ENCODE measurements at places on chromosomes 2 and 18.

DNA sequence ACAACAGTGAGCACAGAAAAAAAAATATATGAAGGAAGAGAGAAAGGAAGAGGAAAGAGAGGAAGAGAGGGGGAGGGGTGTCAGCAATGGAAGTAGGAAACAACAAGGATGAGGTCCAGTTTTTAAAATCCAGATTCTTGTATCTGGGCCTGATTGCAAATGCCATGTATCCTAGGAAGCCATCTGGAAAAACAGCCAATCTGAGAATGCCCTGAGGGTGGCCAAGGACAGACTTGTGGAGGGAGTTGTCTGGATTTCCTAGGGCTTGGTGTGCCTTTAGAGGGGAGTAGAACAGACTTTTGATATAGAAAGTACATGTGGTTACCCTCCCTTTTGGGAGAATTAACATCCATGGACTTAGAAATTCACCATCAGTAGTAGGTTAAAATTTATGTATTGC, 47.1 kb downstream of the PRKCE start:
- no peak for DNase-seq

- DNase-seq = no peak
These were observed 69.9 kb downstream of the PMS1 start for GRCh38 chr2:189854187-189854586.

DNA sequence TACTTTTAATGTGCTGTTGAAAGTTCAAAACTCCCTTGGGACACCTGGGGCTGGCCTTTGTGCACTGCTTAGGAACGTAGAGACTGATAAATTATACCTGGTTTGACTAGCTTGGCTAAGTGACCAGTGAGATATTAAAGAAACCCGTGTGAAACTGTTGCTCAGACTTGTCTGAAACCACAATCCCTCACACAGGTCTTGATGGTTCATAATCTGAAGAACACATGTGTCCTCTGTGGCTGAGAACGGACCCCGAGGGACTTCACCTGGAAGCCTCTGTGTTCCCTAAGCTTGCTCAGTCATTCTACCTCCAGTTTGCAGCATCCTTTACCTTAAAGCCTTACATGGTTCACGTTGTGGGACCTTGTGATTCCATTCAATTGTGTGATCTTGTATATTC, 218.8 kb downstream of the CBLN2 start:
- DNase-seq = no peak

DNA sequence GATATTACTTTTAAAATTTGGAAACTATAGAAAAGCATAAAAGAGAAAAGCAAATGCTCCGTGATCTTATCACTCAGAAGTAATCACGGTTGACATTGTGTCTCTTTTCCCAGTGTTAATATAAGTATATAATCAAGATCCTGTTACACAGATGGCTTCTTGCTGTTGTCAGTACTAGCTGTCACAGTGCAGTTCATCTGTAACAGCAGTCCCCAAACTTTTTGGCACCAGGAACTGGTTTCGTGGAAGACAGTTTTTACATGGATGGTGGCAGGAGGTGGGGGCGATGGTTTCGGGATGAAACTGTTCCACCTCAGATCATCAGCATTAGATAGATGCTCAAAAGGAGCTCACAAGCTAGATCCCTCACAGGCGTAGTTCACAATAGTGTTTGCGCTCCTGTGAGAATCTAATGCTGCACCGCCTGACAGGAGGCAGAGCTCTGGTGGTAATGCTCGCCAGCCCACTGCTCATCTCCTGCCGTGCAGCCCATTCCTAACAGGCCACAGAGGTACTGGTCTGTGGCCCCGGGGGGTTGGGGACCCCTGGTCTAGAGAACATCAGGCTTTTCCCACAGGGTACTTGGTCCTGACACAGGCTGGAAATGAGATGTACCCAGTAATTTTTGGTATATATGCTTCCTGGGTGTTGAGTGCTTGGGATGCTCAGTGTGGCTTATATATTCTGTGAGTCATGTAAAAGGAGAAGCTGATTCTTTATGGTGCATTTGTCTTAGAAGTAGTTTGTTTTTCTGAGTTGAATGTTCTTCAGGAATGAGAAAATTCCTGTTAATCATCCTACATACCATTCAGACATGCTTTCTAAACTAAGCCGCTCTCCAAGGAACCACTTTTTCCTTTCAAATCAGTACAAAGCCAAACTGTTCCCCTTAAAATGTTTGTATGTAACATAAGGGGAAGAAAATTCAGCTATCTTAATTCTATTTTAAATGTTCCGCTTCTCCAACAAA, 121.8 kb downstream of the NCK2 start:
- DNase-seq = no peak

GRCh38 chr2:216803791-216804190, 56.1 kb downstream of the TNP1 start:
- no peak for DNase-seq

GRCh38 chr2:168432565-168433186, 23.4 kb upstream of the CERS6 start:
- DNase-seq = no peak

DNA sequence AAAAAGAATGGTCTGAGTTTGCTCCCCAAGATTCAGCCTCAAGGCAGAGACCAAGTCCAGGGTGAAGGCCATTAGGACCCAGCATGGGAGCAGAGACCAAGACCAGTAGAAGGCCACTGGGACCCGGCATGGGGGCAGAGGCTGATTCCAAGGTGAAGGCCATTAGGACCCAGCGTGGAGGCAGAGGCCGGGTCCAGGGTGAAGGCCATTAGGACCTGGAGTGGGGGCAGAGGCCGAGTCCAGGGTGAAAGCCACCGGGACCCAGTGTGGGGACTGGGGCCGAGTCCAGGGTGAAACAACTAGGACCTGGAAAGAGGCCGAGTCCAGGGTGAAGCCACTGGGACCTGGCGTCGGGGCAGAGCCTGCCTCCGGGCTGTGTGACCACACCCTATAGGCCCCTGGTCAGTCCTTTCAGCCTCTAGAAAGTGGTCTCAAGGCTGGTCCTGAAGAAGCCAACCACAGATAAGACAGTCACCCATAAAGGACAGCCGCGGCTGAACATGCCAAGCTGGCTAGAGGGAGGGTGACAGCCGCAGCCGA, 113.8 kb upstream of the SALL3 start:
- DNase-seq = no peak

- DNase-seq = no peak
These were observed 128.2 kb upstream of the CD226 start for GRCh38 chr18:70075906-70076305.

GRCh38 chr2:100274076-100274475, 48.2 kb downstream of the LONRF2 start:
- DNase-seq = no peak

DNA sequence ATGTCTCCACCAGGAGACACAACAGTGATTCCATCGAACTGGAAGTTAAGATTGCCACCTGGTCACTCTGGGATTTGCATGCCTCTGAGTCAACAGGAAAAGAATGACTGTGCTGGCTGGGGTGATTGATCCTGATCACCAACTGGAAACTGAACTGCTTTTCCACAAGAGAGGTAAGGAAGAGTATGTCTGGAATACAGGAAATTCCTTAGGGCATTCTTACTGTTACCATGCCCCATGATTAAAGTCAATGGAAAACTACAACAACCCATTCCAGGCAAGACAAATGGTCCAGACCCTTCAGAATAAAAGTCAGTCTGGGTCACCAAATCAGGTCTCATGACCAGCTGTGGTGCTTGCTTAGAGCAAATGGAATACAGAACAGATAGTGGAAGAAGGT, 12.0 kb upstream of the DDX1 start:
- DNase-seq = no peak

DNA sequence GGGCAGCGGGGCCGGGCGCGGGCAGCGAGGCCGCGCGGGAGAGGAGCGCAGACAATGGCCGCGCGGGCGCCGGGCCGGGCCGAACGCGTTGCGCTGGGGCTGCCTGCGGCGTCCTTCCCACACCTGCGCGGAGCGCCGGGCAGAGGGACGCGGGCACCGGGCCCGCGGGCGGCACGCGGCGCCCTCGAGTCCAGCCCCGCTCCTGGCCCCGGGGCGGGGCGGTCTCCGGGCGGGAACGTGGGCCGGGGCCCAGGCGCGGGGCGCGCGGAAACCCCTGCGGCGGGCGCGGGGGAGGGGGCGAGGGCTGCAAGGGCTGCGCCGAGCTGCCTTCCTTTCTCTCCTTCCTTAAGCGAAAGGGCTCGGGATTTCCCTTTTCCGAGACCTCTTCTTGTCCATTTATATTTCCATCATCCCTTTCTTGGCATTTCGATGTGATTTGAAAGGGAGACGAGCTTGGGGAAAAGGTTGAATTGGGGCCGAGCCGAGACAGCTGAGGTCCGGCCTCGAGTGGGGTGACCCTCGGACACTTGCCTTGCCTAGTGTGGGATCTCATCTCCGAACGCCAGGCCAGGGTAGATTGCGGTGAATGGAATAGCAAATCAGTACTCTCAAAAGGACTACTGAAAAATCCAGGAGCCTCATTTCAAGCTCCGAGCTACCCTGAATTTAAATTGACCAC, 676 bp downstream of the KLHL23 start:
- no peak for DNase-seq

- no peak for DNase-seq
These were observed 174.3 kb downstream of the ERBB4 start for GRCh38 chr2:212364112-212364985.

DNA sequence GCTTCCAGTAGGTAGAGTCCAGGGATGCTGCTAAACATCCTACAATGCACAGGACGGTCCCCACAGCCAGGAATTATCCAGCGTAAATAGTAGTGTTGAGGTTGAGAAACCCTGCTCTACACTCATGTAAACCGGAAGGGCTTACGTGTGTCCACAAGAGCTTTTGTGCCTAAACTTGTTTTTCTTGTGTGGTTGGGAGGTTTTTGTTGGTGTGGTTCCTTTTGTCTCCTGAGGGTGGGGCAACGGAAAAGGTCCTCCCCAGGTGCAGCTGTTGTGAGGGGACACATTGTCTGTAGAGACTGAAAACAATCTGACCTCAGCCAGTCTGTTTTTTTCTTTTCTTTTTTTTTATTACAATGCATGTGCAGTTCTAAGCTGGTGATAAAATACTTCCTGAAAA, 72.7 kb upstream of the MGAT5 start:
- no peak for DNase-seq

DNA sequence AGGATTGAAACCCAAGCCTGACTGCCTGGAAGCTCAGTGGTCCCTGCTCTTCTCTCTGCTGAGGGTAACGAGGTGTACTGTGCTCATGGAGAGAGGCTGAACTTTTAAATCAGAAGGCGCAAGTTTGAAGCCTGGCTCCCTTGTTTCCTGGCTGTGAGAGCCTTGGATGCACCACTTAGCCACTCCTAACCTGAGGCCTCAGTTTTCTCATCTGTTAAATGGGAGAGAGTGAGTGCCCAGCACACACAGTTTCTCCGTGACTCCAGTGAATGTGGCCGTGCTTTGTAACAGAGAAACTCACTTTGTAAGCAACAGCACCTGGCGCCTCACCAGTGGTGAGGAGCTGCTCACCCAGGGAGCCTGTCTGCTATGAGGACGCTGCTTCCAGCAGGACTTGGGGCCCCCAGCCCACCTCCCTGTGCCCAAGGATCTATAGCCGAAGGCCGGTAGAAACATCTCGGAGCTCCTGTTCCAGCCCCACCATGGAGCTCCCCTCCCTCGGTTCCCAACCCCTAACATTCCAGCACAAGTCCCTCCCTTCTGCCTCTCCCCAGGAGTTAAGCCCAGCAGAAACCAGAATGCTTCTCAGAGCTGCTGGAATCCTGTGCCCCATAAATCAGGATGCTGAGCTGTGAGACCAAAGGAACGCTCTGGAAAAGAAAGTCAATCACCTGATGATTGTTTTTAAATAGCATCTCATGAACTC, 20.3 kb upstream of the KCNK3 start:
- DNase-seq = no peak

DNA sequence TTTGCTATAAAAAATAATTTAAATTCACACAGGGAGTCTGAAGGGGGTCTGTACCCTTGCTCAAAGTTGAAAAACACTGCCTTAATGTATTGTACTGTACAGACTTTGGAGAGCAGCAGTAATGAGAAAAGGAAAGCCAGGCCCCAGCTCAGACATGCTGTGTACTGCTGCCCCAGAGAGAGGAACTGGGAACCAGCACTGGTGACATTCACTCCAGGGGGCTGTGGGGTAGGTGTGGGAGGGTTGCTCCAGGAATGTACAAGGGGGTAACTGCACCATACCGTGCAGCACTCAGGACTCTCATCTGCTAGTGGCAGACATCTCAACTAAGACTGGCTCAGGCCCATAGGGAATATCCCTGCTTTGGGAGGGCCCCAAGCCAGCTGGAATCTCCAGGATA, 146.0 kb upstream of the RMP24 start:
- DNase-seq = no peak

GRCh38 chr2:55804535-55804934, 110.9 kb upstream of the PNPT1 start:
- DNase-seq = no peak

DNA sequence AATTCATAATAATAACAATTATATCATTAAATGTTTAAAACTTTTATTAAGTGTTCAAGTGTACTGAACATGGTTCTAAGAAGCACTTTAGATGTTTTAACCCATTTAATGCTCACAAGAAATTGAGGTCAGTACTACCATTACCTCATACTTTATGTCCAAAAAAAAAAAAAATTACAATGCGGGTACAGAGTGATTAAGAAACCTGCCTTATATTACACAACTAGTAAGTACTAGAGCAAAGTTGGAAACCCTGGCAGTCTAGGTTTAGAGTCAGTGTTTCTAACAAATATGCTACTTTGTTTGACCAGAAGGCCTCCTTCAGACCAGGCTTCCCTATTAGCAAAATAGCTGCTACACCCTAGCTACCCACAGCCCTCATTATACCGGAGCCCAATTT, 28.5 kb downstream of the PLEKHM3 start:
- no peak for DNase-seq

DNA sequence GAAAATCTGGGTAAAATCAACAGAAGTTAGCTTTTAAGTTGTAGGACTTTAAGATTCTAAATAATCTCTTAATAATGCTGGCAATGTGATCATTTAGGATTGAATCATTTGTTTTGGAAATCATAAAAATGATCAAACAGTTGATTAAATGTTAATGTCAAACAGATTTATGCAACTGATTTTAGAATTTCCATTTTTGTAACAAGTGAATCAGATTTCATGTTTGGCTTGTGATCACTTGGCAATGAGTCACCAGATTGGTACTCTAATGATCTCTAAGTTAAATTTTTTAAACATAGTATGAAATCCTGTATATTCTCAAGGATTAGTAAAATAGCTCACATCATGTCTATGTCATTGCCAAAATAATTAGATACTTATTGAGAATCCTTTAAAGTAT, 50.1 kb upstream of the UNC80 start:
- no peak for DNase-seq

DNA sequence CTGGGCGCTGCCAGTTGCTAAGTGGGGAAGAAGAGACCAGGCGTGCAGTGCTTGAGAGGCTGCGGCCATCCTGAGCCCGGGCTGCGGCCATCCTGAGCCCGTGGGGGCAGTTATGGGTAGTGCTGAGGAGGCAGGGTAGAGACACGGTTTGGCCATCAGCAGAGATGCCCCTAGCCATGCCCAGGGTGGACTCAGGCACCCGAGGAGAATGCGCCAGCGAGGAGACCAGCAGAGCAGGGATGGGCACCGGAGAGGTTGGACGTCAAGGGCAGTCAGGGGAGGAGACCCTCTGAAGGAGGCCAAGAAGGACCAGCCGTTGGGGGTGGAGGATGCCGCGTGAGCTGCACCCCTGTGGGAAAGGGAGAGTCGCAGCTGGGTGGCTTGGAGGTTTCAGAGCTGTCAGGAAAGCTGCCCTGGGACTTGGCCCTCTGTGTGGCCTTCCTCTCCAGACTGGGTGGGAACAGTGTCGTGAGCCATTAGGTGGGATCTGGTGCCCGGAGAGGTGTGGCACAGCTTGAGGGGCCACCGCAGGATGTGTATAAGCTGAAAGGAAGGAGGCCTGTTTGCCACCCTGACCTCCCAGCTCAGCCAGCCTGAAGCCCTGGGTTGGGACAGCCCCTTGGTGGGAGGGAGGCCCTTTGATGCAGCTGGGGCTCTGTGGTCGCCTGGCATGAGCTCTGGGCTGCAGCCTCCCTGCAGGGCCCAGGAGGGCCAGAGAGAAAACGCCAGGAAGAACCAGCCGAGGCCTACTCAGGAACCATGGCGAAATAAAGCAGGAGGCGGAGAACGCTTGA, 56.0 kb downstream of the SH3BP4 start:
- DNase-seq = no peak

Data from stimulated activated CD8-positive, alpha-beta memory T cell treated with anti-CD3 and anti-CD28 coated beads, Interleukin-4, amount 100 ng/mL, for 4 hours (primary cell).